Uterus (tissue), 4 donors: ENCODE measurements at places on chromosomes 12 and 14. TPM values are rescaled to one million over a fixed set of nuclear protein-coding genes. Genes with fewer than 3 reads are reported as not detected.

The CAPZA3 gene
- total RNA-seq: not detected

The ANO4 gene
- not detected for total RNA-seq

The SDS gene
- total RNA-seq: not detected

The GUCY2C gene
- 0.15 TPM for total RNA-seq

The AJUBA gene
- 51.7 TPM for total RNA-seq
